ENCODE measurements at places on chromosomes 3 and 15.

DNA sequence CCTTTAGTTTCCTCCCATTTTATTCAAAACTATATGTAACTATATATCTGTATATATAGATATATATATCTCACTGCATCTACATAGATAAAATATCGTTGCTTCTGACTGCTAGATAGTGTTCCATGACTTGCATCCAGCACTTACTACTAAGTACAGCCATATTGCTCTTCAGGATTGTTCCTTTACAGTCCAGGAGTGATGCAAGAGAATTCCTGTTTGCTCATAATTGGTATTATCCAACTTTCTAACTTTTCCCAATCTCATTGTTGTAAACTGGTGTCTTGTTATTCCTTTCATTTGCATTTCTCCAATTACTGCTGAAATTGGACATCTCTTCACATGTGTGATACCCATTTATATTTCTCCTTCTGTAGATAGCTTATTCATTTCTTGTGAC lies 99.8 kb upstream of the STRIT1 start:
- no peak for DNase-seq

DNA sequence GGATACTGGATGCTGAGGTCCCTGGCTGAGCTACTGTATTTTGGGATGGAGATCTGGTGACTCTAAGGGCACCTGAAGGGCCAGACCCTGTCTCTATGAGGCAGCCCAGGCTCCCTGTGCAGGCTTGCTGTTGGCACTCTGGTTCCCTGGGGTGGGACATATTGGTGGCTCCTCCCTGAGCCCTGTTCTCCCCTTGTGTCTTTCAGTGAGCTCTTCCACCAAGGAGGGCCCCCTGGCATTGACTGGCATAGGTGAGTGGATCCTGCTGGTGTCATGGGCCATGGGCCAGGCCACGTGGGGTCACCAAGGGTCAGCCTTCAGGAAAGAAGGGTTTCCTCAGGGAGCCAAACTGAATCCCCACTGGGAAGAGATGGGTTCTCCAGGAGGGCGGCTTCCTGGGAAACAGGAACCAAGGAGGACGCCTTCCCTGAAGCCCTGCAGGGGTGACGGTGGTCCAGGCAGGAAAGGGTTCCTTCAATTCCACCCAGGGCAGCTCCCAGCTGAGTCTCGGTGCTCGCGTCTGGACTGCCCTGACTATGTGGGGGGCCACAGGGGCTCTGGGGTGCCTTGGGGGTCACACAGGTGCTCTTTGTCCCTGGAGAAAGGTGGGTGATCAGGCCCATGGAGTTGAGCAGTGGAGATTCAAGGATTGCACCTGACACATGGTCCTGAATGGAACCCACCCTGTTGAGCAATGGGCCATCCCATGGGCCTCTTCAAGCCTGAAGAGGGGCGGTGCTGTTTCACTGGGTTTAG lies 220.4 kb downstream of the SNRPN start:
- DNase-seq: no peak

GRCh38 chr15:96737408-96737807 lies 406.9 kb downstream of the NR2F2 start:
- DNase-seq: no peak

GRCh38 chr3:72224804-72225509 lies 440.0 kb upstream of the PROK2 start:
- DNase-seq: no peak

Measured in NCI-H748 treated with DMSO at 0.1 percent for 48 hours (cell line).